ENCODE measurements at places on chromosomes 5 and 9.

DNA sequence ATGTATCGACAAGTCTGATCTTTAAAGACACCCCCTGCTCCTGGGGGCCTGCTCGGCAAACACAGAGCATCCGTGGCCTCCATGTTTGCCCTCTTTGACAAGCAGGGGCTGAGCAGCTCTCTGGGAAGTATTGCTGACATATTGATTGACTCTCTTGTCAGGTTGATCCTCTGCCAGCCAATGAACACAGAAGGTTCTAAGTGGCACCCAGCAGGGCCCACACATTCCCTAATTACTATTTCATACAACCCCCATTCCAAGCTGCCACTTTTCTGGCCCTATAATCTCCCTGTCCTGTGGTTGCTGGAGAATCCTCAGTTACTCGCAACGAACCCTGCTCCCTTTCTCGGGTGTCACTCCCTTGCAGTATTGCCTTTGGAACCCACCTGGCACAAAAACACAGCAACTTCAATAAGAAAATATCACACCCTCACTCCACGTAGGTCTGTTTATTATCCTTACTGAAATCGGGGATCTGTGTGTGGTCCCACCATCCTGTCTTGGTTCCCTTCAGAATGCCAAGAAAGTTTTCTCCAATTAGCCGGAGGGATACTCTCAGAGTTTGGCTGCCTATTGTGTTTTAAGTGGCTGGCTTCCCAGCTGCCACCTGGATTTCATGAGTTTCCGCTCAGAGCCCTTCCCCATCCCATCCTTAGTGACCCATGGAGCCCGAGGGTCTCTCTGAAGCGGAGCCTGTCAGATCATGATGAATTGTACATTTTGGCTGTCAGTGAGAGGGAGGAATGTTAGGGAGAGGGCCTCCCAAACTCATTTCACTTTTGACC lies 249.0 kb upstream of the WWC1 start:
- DNase-seq, result no peak

DNA sequence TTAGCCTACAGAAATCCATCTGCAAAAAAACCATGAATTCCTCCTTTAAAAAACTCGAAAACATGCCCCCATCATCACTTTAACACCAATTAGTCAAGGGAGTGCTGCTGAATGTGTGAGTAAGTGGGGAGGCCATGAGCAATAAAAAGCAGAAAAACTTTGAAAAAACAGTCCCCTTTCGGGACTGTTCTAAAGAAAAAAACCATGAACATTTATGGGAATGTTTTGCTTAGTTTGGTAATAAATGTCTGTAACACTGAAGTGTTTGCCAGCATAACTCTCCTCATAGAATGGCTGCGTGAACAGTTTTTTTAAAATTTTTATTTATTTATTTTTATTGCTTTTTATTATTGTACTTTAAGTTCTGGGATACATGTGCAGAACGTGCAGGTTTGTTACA lies 99.4 kb upstream of the TARS1 start:
- DNase-seq, result no peak

- no peak for DNase-seq
These were observed 56.9 kb upstream of the COL15A1 start for GRCh38 chr9:98886691-98887229.

- DNase-seq, result no peak
These were observed 13.5 kb downstream of the RETREG1 start for GRCh38 chr5:16603295-16603694.

- DNase-seq, result no peak
These were observed 604.8 kb downstream of the BNC2 start for GRCh38 chr9:16265688-16266087.

GRCh38 chr5:77990020-77990419 lies 213.9 kb upstream of the TBCA start:
- no peak for DNase-seq

- no peak for DNase-seq
These were observed 276.3 kb downstream of the COX7C start for GRCh38 chr5:86894056-86894455.

DNA sequence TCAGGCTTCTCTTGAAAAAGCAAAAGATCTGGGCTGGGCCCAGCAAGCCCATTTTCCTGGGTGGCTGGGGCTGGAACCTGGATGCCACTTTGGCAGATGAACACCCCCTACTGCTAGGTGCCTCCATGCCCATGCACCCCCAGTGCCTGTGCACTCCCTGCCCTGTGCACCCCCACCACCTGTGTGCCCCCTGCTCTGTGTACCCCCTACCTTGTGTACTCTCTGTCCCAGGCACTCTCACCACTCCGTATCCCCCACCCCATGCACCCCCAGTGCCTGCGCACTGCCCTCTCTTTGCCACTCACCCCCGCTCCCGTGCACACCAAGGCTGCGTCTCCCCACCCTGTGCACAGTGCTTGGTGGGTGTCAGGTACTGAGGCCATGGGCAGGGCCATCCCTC lies 14.2 kb downstream of the UNC5A start:
- no peak for DNase-seq

GRCh38 chr5:26148569-26149107 lies 889.7 kb downstream of the CDH9 start:
- no peak for DNase-seq

GRCh38 chr5:146042628-146043279 lies 62.6 kb downstream of the PLAC8L1 start:
- DNase-seq, result peak; percentile 52

- peak; percentile 16 for DNase-seq
These were observed 104.1 kb downstream of the TSSK1B start for GRCh38 chr5:113330533-113331208.

- no peak for DNase-seq
These were observed 100.6 kb downstream of the LHFPL2 start for GRCh38 chr5:78547731-78548615.

- no peak for DNase-seq
These were observed 45.2 kb upstream of the IL6ST start for GRCh38 chr5:56039985-56040384.

- DNase-seq, result no peak
These were observed 432.1 kb upstream of the RGMB start for GRCh38 chr5:98341038-98342032.

GRCh38 chr5:45454114-45454513 lies 242.1 kb downstream of the HCN1 start:
- DNase-seq, result peak; percentile 20

DNA sequence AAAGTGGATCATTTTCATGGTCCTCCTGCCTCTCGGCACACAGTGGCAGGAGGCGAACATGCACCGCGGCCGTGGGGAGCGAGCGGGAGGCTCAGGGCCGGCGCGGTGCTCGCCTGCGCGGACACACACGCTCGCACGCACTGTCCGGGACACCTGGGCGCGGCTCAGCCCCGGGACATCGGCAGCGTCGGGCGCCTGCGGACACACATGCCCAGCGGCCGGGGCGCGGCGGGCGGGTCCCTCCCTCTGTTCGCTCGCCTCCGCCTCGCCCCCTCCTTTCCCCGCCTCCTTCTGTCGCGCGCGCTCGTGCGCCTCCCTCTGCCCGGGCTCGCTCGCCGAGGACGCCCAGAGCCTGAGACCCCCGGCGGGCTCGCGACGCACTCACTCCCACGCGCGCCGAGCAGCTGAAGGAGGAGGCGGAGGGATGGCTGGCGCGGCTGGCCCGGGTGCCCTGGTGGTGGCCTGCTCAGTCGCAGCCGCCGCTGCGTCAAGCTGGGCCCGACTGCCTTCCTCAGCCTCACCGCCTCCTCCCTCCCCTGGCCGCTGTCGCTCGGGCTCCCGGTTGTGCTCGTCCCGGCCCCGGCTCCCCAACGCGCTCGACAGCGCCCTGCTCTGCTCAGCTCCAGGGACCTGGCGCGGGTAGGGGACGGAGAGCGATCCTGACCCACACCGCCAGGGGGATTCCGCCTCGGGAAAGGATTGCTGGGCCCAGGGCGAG lies at the start of gene FRMD3:
Gene FRMD3, minus strand, starts transcription at position 230 of the 718 bp plus-strand sequence. Its CDS starts 170 bp downstream, at position 60.
- DNase-seq, result peak; percentile 84

DNA sequence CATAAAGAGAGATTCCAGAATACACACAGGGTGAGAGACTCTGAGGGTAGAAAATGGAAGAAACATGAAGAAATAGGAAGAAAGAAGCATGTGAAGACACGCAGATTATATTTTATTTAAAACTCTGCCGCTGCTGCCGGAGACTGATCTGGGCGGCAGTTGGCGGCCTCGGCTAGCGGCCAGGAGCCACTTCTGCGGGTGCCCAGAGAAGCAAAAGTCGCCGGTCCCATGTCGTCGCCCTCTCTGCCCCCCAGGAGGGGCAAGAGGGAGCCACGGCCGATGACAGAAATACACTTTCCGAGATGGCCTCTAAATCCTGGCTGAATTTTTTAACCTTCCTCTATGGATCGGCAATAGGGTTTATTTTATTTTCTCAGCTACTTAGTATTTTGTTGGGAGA lies 40.9 kb downstream of the ANKRD55 start:
- no peak for DNase-seq

- no peak for DNase-seq
These were observed 89.0 kb downstream of the ARSB start for GRCh38 chr5:78896132-78896531.

DNA sequence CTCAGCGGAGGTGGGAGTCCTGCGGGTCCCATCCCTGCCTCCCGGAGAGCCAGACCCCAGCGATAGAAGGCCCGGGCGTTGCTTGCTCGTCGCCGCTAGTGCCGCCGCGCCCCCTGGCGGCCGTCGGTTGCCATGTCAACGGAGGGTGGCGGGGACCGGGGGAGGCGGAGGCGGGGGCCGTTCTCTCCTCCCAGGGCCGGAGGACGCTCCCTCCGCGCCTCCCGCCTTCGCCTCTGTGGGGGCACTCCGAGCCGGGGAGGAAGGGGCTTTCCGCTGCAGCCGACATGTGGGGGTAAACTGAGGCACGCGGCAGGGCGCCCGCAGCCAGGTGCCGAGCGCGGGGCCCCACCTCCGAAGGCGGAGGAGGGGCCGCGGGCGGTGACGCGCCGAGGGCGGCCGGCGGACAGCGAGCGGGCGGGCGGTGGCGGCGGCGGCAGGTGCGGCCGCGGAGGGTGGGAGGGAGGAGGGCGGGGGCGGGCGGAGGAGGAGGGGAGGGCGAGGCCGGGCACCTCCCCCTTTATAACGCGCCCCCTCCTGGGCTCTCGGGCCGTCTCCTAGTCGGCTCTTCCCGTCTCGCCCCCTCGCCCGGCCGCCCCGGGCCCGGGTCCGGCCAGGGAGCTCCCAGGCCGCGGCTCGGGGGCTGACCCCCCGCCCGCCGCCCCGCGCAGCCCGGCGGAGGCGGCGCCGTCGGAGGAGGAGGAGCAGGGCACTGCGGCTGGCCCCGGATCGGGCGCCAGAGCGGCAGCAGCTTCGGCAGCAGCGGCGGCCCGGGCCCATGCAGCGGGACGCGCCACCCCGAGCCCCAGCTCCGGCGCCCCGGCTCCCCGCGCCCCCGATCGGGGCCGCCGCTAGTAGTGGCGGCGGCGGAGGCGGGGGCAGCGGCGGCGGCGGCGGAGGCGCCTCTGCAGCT lies 556 bp upstream of the CDK9 start:
- peak; percentile 97 for DNase-seq

- no peak for DNase-seq
These were observed 212.2 kb downstream of the C9orf50 start for GRCh38 chr9:129408535-129409215.

- no peak for DNase-seq
These were observed 20.5 kb upstream of the CSF1R start for GRCh38 chr5:150106674-150107426.

GRCh38 chr5:71586052-71586940 lies 844 bp upstream of the MCCC2 start:
- peak; percentile 16 for DNase-seq

GRCh38 chr5:55472642-55473041 lies 62.1 kb downstream of the PLPP1 start:
- no peak for DNase-seq

DNA sequence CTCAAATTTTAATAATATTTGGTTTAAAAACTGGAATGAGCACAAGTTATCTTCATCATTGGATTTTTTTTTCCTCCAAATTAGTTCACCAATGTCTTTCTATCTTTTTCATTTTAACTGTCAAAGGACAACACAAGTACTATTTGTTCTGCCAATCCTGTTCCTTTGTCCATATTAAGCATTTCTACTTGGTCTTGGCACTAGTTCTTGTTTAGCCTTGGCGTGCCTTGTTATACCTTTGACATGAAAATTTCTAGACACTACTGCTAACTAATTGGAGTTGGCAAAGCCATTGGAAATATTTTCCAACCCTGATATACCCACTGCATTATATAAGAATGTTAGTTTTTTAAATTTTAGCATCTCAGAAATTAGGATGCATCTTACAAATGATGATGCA lies 3.8 kb downstream of the SPINK6 start:
- DNase-seq, result no peak

GRCh38 chr5:159073026-159073425 lies 26.7 kb downstream of the EBF1 start:
- DNase-seq, result no peak

DNA sequence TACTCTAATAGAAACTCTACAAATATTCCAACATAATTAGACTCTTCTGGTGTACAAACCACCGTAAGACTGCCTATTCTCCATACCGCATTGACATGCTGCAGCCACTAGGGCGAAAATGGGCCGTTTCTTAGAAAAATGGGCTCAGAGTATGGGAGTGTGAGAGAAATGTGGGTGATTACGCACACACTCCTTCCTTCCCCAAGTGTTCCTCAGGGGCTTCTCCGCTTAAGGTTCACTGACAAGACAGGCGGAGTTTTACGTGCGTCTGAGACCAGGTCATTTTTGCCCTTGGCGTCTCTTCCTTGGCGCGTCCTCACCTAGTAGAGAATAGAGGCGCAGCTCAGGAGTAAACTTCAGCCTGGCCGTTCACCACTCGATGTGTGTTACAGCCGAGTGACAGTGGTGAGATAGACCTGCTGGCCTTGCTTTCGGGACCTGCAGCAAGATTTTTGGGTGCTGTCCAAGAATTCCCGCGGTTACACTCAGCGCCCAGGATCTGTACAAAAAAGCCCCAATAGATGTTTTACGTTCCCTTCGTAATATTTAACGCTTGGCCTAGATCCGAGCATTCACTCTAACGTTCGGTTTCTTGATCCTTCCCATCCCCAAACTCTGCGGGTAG lies 1.8 kb upstream of the NTRK2 start:
- DNase-seq, result peak; percentile 45

DNA sequence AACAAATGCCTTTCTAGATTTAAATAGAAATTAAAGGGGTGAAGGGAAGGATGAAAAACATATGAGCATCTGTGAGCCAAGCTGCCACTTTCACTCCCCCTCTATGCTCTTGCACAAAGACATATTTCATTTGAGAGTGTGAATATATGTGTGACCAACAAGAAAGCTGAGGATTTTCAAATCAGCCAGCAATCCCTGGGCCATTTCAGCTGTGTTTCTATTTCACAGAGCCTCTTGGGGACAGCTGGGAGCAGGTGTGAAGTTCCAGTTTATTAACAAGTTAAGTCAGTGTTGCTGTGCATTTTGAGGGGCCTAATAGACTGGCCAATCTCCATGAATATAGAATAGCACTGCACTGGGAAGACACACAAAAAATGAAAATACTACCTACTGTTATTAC lies 248.7 kb upstream of the RGMB start:
- DNase-seq, result no peak

GRCh38 chr9:127568971-127569885 lies 42.8 kb upstream of the STXBP1 start:
- no peak for DNase-seq

Data from H54 (cell line).